Foreskin melanocyte (primary cell): ENCODE measurements at places on chromosomes 13 and 19.

DNA sequence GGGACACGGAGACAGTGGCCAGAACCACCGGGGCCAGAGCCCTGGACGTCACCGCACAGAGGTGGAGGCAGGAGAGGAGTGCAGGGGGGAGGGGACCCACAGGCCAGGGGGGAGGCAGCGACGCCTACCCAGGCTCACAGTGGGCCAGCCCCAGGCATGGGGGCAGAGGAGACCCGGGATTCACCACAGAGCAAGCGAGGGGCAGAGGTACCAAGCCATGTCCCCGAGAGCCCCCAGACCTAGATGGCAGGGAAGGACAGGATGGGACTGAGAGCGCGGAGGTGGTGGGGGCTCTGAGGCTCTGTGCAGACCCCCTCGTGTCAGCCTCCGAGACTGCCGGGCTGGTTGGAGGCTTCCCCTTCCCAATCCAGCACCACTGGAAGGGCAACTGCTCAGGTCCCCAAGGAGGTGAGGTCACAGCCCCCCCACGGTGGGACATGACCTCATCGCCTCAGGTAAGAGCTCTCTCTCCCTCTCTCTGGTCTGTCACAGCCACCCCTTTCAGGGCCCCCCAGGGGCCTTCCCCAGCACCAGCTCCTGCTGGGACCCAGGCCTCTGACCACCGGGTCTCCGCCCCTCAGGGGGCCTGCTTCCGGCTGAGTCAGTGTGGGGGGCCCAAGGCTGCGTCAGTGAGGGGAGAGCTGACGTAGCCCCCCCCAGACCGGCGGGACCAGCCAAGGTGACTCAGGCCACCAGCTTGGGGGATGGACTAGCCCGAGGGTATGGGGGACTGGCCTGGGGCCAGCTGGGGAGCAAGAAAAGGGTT, 2.2 kb upstream of the IL11 start:
- DNase-seq, result no peak

GRCh38 chr19:19943848-19944582, 43.3 kb downstream of the ZNF93 start:
- no peak for DNase-seq

GRCh38 chr19:31515931-31516330, 166.7 kb upstream of the TSHZ3 start:
- DNase-seq, result no peak

DNA sequence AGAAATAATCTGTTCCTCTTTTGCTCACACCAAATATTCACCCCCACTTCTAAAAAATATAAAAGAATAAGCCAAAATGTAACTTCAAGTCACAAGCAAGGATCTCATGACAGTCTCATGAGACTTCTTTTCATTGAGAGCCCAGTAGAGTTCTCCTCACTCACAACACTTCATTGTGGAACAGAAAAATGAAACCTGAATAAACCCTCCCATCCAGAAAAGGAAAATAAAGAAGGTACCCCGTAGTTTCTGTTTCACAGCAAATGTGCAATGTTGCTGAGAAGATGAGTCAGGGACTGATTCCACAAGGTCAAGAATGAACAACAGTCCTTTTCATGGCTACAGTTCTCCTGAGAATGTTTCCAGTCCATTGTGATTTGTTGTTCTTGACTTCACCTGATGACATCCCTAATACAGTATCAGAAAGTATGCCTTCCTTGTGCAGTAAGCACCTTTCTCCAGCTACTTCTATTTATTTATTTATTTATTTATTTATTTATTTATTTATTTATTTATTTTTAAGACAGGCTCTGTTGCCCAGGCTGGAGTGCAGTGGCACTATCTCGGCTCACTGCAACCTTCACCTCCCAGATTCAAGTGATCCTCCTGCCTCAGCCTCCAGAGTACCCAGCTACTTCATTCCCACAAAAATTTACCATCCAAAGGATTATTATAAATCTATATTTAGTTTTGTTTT, 6.4 kb upstream of the ZNF841 start:
- no peak for DNase-seq

DNA sequence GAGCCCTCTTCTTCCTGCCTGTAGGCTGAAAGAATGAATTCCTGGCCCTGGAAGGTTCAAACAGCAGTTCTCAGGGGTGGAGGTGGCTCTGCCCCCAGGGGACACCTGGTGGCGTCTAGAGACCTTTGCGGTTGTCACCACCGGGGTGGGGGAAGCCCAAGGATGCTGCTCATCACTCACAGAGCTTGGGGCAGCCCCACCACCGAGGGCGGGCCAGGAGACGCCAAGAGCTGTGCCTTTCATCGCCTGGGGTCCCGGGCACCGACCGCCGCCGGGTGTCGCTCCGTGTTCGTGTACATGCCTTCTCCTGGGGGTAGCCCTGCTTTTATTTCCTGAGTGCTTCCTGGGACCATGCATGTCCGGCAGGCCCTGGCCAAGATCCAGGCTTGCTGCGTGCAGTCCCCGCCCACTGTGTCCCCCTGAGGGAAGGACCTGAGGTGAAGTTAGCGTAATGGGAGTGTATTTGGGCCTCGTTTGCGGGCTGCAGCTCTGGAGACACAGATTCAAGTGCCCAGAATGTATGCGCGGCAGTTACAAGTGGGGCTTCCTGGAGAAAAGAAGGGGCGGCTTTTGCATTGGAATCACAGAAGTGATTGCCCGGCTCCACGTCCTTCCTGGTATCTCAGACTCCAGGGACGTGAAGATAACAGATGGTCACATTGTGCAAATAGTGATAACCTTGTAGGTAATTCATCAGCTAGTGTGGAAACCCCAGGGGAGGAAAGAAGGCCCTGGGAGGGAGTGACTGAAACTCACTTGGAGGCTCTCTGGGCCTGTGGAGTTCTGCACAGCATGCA, 7.8 kb downstream of the DOT1L start:
- no peak for DNase-seq

DNA sequence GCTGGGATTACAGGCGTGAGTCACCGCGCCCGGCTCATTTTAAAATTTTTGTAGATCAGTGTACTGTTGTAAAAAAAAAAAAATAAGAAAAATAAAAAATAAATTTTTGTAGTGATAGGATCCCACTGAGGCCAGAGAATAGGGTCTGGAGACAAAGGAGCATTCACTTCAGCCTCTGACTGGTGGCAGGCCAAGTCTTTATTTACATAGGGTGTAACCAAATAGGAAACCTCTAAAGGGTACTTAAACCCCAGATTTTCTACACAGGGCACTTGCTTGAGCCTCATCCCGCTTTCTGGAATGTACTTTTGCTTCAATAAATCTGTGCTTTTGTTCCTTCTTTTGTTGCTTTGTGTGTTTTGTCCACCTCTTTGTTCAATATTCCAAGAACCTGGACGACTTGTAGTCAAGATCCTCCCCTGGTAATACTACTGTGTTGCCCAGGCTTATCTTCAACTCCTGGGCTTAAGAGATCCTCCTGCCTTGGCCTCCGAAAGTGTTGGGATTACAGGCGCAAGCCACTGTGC, 2.1 kb upstream of the PDCD2L start:
- no peak for DNase-seq

DNA sequence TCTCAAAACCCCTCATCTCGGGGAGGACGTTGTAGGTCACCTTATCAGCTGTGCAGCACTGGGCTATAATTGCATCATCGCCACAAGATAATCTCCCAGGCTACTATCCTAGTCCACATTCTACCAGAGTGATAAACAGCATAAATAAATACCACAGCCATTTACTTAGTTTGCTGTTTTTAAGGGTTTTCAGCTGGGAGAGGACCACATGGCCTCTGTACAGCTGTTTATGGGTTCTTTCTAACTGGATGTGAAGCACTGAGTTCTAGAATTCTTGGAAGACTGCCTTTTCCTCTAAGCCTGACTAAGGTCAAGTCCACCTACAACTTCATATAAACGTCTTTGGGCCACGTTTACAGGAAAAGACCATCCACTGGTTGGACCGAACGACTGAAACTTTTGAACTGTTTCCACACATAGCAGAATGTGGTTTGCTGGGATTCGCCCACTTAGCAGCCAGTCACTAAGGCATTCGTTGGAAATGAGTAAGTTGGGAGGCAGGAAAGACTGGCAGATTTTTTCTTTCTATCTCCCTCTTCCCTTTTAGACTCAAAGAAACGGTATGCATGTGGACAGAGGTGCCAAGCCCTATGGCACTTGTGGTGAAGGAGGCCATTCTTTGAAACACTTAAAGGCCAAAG, 752.5 kb upstream of the SGCG start:
- DNase-seq, result no peak

DNA sequence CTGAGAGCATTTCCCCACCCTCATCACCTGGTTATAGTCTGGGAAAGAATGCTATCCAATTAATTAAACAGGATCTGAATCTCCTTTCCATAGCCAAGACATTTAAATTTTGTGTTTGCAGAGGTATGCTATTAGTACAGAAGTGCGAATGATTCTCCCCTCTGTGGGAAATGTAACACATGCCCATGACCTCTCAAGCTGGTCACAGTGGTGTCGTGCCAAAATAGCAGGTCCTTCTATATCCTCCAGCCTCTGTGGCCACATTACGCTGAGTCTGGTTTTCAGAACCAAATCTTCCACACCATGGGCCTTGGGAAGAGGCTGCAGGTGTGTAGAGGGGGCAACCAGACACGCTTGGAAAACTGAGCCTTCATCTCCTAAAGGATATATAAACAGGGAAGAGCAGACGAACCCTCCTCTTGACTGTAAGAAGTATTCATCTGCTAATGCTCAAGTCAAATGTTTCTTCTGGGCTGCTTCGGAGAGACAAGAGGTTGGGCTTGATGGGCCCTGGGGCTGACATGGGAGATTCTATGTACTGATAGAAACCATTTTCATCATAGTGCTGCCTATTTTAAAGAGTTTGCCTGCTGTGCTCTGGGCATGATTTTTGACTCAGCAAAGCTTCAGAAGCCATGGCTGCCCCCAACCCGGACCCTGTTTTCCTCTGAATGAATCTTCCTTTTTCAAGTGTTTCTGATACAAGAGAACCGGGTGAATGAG, 197.6 kb downstream of the DNAJC15 start:
- no peak for DNase-seq
